ENCODE measurements at places on chromosomes 3 and 15.

DNA sequence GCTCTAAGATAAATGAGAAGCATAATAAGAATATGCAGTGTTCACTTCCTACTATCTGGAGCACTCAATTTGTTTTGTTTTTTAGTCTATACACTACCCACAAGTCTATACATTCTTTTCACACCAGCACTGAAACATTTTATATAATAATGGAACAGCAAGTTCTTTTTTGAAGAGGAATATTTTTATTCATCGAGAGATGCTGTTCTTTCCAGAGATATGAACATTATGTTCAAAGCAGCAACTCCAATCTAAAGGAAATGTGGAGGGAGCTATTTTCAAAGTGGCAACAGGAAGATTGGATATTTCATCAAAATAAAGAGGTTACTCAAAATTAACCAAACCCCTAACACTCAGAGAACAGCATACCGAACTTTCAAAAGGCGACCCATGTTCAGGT, 16.4 kb upstream of the PYDC2 start:
- no peak for DNase-seq

- DNase-seq: no peak
Observed at GRCh38 chr3:112413074-112413473, 80.1 kb downstream of the CD200 start.

- no peak for DNase-seq
Observed at GRCh38 chr15:84598993-84599392, 1.8 kb upstream of the ZSCAN2 start.

- DNase-seq: no peak
Observed at GRCh38 chr15:31364301-31365031, 37.8 kb downstream of the KLF13 start.

GRCh38 chr3:100155128-100155527, 40.8 kb upstream of the FILIP1L start:
- DNase-seq: no peak

DNA sequence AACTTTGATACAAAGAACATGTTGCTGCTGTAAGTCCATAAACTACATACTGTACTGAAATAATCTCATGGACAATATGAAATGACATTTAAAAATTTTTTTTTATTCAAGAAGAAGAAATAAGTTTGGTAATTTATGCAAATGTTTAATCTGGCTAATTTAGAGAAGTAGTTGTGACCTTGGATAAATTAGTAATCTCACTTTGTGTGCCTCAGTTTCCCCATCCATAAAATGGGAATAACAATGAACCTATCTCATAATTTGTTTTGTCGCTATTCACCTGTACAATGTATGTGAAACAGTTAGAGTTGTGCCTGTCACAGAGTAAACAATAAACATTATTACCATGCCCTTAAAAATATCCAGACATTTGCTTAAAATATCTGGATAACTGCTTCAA, 15.3 kb upstream of the DPH6 start:
- DNase-seq: no peak

DNA sequence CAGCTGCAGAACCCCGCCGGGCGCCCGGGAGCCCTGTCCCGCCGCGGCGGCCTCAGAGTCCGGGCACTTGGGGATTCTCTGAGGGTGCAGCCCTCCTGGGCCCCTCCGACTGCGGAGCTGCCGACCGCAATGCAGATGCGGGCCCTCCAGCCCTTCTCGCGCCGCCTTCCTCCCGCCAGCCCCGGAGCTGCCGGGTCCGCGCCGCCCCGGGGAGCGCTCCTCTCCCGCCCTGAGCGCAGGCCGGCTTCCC, 320 bp upstream of the ACAN start:
- DNase-seq: no peak

GRCh38 chr15:87619161-87619960, 637.2 kb downstream of the NTRK3 start:
- DNase-seq: no peak

DNA sequence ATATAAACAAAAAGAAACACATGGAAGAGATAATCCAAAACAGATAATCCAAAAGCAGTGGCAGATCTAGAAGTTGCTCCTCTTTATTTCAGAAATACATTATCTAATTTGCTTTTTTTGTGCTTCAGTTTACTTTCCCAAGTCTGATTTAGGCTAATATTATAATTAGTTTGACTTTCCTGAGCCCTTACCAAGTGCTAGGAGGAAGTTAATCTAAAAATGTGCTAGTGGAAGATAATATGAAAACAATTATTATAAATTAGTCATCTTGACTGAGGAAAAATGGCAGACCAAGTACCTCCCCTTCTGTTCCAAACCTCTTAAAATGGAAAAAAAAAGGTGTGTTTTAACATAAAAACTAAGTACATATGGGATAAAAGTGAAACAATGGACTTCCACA, 17.5 kb downstream of the SLC9A9 start:
- DNase-seq: no peak
